ENCODE measurements at places on chromosomes 6 and 20.

GRCh38 chr6:170575250-170575649, 9.2 kb downstream of the PDCD2 start:
- H3K27ac ChIP-seq, result no peak overlapping the region
- H3K4me1 ChIP-seq, result no peaks in the 10 kb centered on the region
- no peak overlapping the region for H3K4me3 ChIP-seq
- H3K27me3 ChIP-seq, result no peaks in the 10 kb centered on the region

DNA sequence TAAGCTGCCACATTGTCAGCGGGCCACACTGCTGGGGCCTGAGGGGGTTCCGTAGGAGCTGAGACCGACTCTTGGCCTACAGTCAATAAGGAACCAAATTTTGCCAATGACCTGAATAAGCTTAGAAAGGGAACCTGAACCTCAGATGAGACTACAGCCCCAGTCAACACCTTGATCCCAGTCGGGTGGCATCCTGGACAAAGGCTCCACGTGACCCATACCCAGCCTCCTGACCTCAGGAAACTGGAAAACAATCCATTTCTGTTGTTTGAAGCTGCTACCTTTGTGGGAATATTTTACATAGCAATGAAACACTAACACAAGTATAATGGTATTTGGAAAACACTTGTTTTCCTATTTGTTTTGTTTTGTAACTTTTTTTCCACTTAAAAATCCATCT, 179.9 kb upstream of the RALGAPA2 start:
- no peak overlapping the region for H3K27ac ChIP-seq
- no peak overlapping the region for H3K4me3 ChIP-seq
- no peaks in the 10 kb centered on the region for H3K4me1 ChIP-seq
- no peaks in the 10 kb centered on the region for H3K27me3 ChIP-seq

DNA sequence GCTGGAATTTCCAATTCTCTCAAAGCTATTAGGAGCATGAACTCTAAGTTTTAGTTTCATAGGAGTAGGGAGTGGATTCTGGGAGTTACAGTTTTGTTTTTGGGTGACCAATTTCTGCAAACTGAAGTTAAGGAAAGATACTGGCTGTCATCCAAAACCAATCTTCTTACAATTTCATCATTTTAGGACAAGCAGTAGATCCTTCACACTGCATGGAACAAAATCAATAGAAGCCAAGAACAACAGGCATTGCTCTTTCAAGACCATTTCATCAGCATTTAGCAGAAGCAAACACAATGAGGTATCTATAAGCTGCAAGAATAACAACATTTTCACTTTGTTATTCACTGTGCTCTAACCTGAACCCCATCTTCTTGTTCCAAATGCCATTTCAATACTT, 173.0 kb downstream of the GMDS start:
- no peak overlapping the region for H3K4me3 ChIP-seq
- H3K27ac ChIP-seq, result no peak overlapping the region
- no peaks in the 10 kb centered on the region for H3K36me3 ChIP-seq
- DNase-seq, result no peak

GRCh38 chr20:5658912-5659345, 91.3 kb upstream of the SHLD1 start:
- DNase-seq, result no peak
- no peaks in the 10 kb centered on the region for H3K36me3 ChIP-seq
- no peaks in the 10 kb centered on the region for H3K27me3 ChIP-seq
- peaks cover 5% of the 10 kb centered on the region for H3K4me1 ChIP-seq

DNA sequence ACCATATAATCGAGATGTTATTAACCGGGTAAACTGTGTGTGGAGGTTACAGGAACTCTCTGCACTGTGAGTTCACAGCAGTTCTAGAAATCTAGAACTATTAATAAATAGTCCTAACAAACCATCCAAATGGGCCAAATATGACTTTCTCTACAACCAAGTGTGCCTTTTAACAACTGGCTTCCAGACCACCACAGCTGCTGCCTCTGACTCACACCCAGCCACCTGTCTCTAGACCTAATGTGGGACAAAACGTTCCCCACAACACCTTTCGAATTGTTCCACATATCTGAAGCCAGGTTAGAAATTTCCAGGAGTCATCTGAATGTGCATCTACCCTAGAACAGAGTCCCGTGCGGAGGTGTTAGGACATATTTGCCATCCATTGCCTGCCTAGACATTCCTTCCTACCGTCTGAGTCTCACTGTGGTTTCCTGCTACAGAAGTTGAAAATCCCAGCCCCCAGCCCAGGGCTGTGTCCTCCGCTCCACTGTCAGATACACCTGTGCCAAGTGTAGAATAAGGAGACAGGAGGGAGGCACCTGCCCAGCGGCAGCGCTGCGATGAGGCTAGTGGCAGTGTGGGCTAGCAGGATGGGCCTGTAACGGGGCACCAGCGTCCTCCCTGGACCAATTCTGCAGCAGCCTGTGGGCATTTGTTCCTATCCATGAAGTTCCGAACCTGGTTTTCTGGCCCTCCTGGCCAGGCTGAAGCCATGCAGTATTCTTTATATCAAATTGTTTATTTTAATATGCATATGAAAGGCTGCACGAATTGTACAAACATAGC, 28.5 kb upstream of the MAP3K4 start:
- DNase-seq, result no peak
- H3K36me3 ChIP-seq, result no peaks in the 10 kb centered on the region
- no peak overlapping the region for H3K27ac ChIP-seq

GRCh38 chr6:13795041-13795750, 19.2 kb downstream of the MCUR1 start:
- H3K4me3 ChIP-seq, result no peak overlapping the region
- DNase-seq, result peak; percentile 55
- H3K4me1 ChIP-seq, result no peaks in the 10 kb centered on the region
- no peaks in the 10 kb centered on the region for H3K27me3 ChIP-seq

GRCh38 chr6:90000864-90001731, 106.8 kb downstream of the GJA10 start:
- H3K27ac ChIP-seq, result no peak overlapping the region
- H3K4me1 ChIP-seq, result no peaks in the 10 kb centered on the region
- no peak for DNase-seq
- peaks cover 8% of the 10 kb centered on the region for H3K36me3 ChIP-seq
- H3K27me3 ChIP-seq, result no peaks in the 10 kb centered on the region
- no peak overlapping the region for H3K4me3 ChIP-seq

DNA sequence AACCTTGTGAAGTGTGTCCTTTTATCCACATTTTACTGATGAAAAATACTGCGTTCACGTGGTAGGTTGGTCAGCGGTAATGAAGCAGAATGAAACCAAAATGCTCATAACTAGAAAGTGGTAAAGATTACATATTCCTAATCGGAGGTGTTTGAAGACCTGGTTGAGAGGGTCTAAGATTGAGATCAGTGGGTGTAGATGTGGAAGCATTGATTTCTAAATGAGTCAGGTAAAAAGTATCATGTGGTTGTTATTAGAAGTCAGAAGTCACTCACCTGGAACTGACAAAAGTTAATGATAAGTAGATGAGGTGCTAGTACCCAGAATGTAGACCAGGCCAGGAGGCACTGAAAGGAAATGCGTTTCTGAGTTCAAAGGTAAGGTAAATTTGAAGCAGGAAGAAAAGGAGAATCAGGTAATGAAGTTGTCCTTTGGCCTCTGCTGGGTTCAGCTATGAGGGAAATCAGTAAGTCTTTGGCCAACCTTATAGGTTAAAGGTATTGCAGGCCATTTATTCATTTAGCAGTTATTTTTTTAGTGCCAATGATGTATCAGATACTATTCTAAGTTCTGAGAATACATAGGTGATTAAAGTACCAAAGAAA, 31.2 kb downstream of the FAM83B start:
- H3K4me1 ChIP-seq, result no peaks in the 10 kb centered on the region
- no peak overlapping the region for H3K27ac ChIP-seq
- H3K27me3 ChIP-seq, result no peaks in the 10 kb centered on the region
- H3K4me3 ChIP-seq, result no peak overlapping the region
- H3K36me3 ChIP-seq, result no peaks in the 10 kb centered on the region

DNA sequence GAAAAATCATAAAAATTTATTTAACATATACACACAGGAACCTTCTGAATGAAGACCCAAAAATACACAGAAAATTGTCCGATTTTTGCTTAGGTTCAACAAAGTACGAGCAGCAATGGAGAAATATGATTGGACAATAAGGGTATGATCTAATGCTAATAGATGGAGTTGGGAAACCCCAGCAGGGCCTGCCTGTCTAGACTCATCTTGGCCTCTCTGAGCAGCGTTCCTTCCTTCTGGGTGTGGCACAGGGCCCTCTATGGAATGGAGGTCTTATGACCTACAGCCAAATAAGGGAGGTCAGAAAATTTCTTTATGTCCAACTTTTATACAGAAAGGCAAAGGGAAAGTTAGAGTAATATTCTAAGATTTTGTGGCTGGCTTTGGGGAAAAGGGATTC, 27.7 kb upstream of the ENPP4 start:
- H3K4me1 ChIP-seq, result no peaks in the 10 kb centered on the region
- no peaks in the 10 kb centered on the region for H3K27me3 ChIP-seq
- DNase-seq, result no peak

GRCh38 chr6:163702736-163703135, 288.2 kb downstream of the QKI start:
- no peaks in the 10 kb centered on the region for H3K4me1 ChIP-seq
- H3K36me3 ChIP-seq, result no peaks in the 10 kb centered on the region
- no peak overlapping the region for H3K27ac ChIP-seq
- H3K27me3 ChIP-seq, result no peaks in the 10 kb centered on the region

- peaks cover 31% of the 10 kb centered on the region for H3K27me3 ChIP-seq
- H3K27ac ChIP-seq, result no peak overlapping the region
- H3K4me1 ChIP-seq, result peaks cover 13% of the 10 kb centered on the region
- no peak overlapping the region for H3K4me3 ChIP-seq
These were observed 2.0 kb downstream of the FNDC1 start for GRCh38 chr6:159170999-159171712.

GRCh38 chr6:161360520-161360919, 86.7 kb upstream of the AGPAT4 start:
- no peak overlapping the region for H3K27ac ChIP-seq
- no peak for DNase-seq
- H3K36me3 ChIP-seq, result no peaks in the 10 kb centered on the region
- H3K4me3 ChIP-seq, result no peak overlapping the region
- H3K27me3 ChIP-seq, result no peaks in the 10 kb centered on the region

DNA sequence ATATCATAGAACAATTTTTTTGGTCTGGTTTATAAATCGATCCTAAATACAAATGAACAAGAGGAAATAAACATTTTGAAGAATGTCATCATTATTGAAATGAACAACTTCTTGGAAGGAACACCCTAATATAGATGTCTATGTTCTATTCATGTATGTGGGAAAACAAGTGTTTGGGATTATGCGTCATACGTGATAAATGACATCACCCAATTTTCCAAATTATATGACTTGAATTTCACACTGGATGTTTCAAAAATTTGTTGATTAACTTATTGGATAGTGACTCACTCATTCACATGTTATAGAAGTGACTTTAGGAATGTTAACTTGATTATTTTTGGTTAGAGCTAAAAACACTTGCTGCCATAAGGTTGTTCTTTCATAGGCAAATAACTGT, 18.6 kb downstream of the ARMC2 start:
- peaks cover 4% of the 10 kb centered on the region for H3K4me1 ChIP-seq
- no peak overlapping the region for H3K4me3 ChIP-seq
- DNase-seq, result no peak
- H3K36me3 ChIP-seq, result no peaks in the 10 kb centered on the region
- H3K27me3 ChIP-seq, result no peaks in the 10 kb centered on the region

- no peaks in the 10 kb centered on the region for H3K36me3 ChIP-seq
- no peaks in the 10 kb centered on the region for H3K4me1 ChIP-seq
- no peak overlapping the region for H3K4me3 ChIP-seq
These were observed 485.9 kb upstream of the JAG1 start for GRCh38 chr20:11159728-11160127.

DNA sequence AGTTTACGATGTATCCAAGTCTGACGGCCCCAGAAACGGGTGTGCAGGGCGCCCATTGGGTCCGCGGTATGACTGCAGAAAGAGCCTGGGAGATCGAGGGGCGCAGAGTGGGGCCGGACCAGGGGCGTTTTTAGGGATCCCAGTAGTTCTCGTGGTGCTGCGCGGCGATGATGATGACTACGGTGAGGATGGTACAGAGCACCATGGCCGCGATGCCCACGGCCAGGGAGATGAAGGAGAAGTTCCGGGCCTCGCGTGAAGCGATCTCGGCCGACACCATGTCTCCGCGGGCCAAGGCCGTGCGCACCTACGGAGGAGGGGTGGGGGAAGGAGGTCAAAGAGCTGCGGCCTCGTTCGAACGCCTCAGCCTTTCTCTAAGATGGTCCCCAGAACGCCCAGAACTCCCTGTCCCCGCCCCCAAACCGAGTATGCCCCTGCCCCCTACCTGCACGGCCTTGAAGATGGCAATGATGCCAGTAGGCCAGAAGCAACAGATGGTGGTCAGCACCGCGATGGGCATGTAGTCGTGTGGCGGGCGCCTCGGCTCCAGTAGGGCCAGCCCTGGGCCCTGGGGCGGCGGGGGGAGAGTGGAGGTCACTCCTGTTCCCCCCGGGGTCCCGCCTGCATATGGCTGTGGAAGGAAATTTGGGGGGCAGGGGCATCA, 2.5 kb downstream of the PRRT1 start:
- no peaks in the 10 kb centered on the region for H3K36me3 ChIP-seq
- no peak overlapping the region for H3K27ac ChIP-seq
- peaks cover 13% of the 10 kb centered on the region for H3K4me1 ChIP-seq

GRCh38 chr6:156464100-156464878, 312.9 kb upstream of the ARID1B start:
- H3K4me1 ChIP-seq, result no peaks in the 10 kb centered on the region
- no peak for DNase-seq
- no peak overlapping the region for H3K4me3 ChIP-seq
- no peak overlapping the region for H3K27ac ChIP-seq

GRCh38 chr6:20769631-20770030, 235.4 kb downstream of the CDKAL1 start:
- no peaks in the 10 kb centered on the region for H3K27me3 ChIP-seq
- H3K4me3 ChIP-seq, result no peak overlapping the region
- DNase-seq, result no peak
- no peak overlapping the region for H3K27ac ChIP-seq
- no peaks in the 10 kb centered on the region for H3K4me1 ChIP-seq

DNA sequence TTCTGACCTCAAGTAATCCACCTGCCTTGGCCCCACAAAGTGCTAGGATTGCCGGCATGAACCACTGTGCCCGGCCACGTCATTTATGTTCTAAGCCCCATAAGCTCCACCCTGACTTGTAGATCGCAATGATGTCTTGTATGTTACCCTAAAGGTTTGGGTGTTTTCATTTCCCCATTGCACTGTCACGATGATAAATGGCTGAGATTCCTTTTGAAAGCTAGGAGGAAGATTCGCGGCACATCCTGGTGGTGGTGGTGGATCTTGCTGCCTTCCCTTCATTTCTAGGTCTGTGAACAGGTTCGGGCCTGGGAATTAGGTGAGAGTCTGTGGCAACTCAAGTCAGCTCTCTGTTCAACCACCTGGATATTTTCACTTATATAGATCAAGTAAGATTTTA, 28.3 kb downstream of the MUC22 start:
- H3K36me3 ChIP-seq, result no peaks in the 10 kb centered on the region
- no peaks in the 10 kb centered on the region for H3K27me3 ChIP-seq
- no peak overlapping the region for H3K4me3 ChIP-seq
- no peak for DNase-seq

GRCh38 chr6:107108201-107108890, 7.0 kb downstream of the BEND3 start:
- no peaks in the 10 kb centered on the region for H3K36me3 ChIP-seq
- H3K4me3 ChIP-seq, result no peak overlapping the region
- no peaks in the 10 kb centered on the region for H3K4me1 ChIP-seq
- no peaks in the 10 kb centered on the region for H3K27me3 ChIP-seq

- no peak for DNase-seq
- H3K4me1 ChIP-seq, result no peaks in the 10 kb centered on the region
- H3K27ac ChIP-seq, result no peak overlapping the region
These were observed 271.1 kb downstream of the SAMD5 start for GRCh38 chr6:147779624-147780023.
